CD4-positive, alpha-beta T cell treated with Interleukin-4 for 4 hours (primary cell): ENCODE measurements at places on chromosomes 13 and 19.

DNA sequence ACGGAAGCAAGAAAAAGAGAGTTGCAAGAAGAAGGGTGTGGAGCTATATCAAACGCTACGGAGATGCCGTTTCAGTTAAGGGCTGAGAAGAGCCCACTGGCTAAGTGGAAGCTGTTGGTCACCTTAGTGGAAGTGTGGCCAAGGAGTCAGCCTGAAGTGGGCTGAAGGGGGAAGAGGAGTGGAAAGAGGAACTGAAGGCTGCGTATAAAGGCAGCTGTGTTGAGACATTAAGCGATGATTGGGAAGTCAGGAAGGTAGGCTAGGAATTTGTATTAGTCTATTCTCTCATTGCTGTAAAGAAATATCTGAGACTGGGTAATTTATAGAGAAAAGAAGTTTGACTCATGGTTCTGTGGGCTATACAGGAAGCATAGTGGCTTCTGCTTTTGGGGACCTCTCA, 14.1 kb upstream of the FRY start:
- DNase-seq = no peak

DNA sequence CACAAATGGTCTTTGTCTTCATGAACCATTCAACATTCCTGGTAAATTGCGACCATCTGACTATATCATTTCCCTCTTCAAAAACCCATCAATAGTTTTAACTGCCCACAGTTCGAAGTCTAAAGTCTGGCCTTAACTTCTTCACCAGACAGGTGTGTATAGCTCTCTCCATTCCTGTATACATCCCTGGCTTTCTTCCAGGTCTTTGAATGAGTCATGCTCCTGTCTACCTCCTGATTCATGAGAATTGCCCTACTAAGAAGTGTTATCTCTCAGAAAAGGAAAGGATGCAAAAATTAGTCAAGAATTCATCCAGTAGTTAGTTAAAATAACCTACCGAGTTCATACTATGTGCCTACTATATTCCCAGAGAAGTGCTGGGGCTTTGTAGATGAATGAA, 225.0 kb downstream of the TBC1D4 start:
- peak; percentile 18 for DNase-seq

DNA sequence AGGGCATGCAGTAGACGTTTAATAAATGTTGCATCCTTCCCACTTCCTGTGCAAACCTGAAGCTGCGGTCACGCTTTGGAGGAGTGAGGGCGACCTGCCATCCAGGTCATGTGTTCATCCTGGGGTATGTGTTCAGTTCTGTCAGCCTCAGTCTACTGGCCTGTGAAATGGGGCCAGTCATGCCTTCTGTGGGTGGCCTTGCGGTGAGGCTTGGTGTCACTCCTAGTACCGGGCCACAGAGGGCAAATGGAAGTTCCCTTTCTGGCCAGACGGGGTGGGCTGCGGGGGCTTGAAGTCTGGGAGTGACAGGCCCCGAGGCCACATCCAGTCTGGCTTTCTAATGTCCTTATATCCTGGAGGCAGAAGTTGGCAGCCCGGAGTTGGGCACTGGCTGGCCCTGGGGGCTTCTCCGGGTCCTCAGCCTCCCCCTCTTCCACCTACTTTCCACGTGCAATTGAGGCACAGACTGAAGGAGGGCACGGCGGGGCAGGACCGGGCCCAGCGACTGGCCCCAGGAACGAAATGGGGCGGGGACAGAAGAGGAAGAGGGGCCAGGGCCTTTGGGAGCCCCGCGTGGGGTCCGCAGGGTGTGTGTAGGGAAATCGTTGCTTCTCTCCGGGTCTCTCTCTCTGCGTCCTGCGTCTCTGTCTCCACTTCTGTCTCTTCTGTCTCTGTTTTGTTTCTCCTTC, 11.1 kb downstream of the PDE4A start:
- DNase-seq = peak; percentile 54

DNA sequence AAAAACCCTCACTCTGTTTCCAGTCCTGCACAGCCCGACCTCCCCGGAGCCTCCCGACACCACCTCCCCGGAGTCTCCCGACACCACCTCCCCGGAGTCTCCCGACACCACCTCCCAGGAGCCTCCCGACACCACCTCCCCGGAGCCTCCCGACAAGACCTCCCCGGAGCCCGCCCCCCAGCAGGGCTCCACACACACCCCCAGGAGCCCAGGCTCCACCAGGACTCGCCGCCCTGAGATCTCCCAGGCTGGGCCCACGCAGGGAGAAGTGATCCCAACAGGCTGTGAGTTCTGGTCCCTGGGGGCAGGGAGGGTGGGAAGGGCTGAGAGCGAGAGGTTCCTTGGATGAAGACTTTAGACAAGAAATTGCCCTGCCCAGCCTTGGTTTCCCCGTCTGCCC, 5.4 kb downstream of the MADCAM1 start:
- no peak for DNase-seq

GRCh38 chr13:95970878-95971277, 82.3 kb downstream of the UGGT2 start:
- no peak for DNase-seq

GRCh38 chr13:30053939-30054338, 203.5 kb upstream of the UBL3 start:
- no peak for DNase-seq

DNA sequence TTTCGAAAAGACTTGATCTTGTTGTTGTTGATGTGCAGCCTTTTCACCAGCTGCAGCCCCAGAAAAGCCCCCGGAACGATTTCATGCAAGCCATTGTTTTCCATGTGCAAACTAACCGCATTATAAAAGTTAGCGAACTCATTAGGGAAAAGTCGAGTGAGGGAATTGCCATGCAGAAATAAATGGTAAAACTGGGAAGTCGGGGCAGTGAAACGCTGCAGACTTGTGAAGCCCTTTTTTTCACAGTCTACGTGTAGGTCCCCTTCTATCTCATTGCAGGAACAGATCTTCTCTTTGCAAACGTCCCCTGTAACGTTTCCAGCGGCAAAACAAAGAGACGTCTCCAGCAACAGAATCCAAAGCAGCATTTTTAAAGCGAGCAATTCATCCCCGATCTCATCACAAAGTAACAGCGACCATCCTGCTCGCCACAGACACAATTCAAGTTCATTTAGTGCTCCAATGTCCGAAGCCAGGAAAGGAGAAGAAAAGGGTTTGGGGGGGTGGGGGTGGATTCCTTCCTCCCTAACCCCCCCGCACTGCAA, 1.1 kb downstream of the SLITRK1 start:
- no peak for DNase-seq

GRCh38 chr19:15045506-15045905, 3.8 kb upstream of the CASP14 start:
- DNase-seq = no peak

DNA sequence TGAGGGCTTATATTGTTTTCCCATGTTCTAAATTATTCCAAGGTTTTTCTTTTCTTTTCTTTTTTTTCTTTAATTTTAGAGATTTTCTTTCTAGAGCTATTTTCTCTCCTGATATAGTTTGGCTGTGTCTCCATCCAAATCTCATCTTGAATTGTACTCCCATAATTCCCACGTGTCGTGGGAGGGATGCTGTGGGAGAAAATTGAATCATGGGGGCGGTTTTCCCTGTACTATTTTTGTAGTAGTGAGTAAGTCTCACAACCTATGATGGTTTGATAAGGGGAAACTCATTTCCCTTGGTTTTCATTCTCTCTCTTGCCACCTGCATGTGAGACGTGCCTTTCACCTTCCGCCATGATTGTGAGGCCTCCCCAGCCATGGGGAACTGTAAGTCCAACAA, 1906.4 kb upstream of the PRR20A start:
- DNase-seq = no peak

DNA sequence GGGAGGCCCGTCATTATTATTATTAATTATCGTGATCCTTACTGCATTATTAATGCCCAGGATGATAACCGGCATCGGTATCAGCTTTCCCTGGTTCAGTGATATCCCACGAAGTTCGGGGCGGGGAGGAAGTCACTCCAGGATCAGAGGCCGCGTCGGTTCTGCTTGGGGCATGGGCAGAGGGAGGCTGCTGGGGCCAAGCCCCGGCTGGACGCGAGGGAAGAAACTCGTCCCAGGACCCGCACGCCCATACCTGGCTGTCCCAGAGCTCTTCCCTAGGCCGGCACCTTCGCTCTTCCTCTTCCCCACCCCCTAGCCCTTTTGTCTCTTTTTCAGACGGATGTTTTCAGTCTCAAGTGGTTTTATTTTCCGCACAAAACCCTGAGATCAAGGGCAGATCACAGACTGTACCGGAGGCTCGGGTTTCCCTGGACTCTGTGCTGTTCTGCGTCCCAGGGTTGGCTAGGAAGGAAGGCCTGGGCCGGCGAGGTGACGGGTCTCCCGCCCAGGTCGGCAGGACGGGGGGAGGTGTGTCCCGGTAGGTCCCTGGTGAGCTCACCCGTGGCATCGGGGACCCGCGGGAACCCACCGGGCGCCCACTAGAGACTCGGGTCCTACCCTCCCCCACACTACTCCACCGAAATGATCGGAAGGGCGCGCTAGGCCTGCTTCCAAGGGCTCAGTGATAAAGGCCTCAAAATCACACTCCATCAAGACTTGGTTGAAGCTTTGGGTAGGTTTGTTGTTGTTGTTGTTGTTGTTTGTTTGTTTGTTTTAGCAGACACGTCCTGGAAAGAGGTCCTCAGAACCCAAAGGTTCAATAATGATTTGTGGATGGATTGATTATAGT, 7.9 kb downstream of the ZIC2 start:
- DNase-seq = no peak

DNA sequence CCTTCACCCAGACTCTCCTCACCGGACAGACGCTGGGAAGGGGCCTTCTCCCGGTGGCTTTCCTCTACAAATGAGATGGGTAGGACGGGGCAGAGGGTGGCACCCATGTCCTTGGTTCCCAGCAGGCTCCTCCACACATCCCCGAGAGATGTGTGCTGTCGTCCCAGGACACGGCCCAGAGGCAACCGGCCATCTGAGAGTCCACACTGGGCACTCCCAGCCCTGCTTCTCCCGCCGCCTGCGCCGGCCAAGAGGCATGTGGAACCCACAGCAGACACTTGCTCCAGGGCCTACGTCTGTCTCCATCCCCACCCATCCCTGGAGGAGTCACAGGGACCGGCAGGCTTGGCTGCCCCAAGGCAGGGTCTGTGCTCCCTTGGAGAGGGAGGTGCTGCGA, 179.9 kb downstream of the KDM4B start:
- no peak for DNase-seq

DNA sequence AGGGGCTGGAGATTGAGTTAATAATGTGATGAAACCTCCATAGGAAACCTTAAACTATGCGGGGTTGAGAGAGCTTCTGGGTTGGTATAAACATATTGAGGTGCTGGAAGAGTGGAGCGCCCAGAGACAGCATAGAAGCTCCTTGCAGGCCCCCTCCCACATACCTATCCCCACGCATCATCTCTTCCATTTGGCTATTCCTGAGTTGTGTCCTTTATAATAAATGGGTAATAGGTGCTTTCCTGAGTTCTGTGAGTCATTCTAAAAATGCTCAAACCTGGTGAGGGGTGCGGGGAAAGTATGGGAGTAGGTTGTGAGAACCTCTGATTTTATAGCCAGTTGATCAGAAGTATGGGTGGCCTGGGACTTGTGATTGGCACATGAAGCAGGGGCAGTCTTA, 14.6 kb downstream of the CCDC122 start:
- DNase-seq = no peak

DNA sequence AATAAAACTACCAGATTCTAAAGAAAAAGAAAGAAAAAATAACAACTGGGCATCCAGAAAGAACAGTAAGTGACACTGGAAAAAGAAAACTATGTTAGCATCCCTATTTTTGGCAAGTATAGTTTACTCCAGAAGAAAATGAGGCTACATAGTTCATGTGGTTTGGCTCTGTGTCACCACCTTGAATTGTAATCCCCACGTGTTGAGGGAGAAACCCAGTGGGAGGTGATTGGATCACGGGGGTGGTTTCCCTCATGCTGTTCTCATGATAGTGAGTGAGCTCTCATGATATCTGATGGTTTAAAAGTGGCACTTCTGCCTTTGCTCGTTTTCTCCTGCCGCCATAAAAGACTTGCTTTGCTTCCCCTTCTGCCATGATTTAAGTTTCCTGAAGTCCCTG, 76.9 kb downstream of the ITGBL1 start:
- DNase-seq = no peak

DNA sequence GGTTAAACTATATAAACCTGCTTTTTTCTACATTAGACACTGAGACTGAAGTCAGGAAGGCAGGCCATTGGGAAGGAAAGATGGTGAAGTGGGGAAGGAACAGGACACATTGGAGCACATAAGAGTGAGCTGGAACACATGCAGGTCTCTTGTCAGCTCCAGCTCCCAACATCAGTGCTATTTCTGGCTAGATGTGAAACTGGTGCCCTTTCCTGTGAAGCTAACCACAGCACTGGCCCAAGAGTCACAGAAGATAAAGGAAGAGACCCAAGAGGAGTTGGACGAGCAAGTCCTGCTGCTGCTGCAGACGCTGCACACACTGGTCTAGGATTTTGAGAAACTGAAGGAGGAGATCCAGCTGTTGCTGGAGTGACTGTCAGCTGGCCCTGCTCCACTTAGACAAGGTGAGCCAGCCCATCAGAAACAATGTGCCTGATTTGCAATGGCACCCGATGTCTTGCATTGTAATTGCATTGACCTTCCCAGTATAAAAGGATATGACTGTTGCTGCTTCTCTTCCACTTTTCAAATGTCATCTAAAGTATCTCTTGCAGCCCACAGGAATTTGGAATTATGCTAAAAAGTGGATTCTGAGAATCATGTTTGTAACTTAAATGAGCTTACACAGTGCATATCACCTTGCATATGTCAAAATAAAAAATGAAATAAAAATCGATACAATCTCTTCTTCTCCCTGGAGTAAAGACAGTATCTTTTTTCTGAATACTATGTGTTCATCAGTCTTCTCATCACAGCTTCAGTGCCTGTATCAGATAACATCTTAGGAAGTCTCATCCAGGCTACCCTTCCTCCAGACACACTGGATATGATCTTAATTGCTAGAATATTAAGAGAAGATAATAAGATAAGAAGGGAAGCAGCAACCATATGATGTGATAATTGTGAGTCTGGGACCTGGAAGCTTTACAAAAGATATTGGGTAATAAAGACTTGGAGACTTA, 230.7 kb upstream of the SPRY2 start:
- DNase-seq = no peak

GRCh38 chr13:100209857-100210825, 121.2 kb downstream of the PCCA start:
- DNase-seq = no peak

DNA sequence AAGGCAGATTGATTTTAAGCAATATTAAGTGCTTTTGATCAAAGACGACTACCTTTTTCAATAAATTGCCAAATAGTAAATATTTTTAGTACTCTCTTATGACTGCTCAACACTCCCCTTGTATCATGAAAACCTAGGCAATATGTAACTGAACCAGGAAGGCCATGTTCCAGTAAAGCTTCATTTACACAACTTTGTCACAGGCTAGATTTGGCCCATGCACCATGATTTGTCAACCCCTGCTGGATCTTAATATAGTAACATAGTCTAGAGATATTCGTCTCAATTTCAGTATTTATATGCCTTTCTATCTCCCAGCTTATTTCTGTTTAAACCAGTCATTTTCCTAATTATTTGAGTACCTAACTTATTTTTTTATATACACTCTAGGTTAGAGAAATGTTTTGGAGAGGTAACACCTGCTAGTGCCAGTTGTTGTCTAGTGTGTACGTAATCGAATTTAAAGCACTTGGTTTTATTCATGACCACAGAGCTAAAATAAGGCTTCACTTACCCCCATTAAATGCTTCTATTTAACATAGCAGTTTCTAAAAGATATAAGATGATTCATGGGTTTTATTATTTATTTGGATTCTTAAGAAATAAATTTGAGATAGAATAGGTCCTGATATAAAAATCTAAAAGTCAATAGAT, 21.0 kb downstream of the TPP2 start:
- DNase-seq = no peak

GRCh38 chr13:32861304-32861703, 154.9 kb upstream of the KL start:
- DNase-seq = no peak
